ENCODE measurements at places on chromosomes 3 and 15.

DNA sequence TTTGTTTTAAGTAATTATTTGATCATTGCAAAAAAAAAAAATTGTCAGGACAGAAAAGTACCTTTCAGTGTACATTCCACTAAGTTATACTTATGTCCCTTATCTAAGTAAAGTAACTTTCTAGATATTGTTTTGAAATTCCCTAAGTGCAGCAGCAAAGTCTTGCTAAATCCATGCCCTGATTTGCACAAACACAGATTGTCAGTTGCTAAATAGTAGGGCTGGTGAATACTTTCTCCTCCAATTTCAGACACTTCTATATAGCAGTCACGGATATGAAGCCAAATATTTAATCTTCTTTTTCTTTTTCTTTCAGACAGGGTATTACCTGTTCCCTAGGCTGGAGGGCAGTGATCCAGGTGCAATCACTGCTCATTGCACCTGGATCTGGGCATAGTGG is 12.9 kb downstream of the LRRC2 start:
- no peak for DNase-seq

- no peak for DNase-seq
These were observed 12.8 kb upstream of the SHC4 start for GRCh38 chr15:48976444-48977088.

GRCh38 chr15:64430000-64430735 is 30.2 kb upstream of the ZNF609 start:
- DNase-seq, result peak; percentile 19

DNA sequence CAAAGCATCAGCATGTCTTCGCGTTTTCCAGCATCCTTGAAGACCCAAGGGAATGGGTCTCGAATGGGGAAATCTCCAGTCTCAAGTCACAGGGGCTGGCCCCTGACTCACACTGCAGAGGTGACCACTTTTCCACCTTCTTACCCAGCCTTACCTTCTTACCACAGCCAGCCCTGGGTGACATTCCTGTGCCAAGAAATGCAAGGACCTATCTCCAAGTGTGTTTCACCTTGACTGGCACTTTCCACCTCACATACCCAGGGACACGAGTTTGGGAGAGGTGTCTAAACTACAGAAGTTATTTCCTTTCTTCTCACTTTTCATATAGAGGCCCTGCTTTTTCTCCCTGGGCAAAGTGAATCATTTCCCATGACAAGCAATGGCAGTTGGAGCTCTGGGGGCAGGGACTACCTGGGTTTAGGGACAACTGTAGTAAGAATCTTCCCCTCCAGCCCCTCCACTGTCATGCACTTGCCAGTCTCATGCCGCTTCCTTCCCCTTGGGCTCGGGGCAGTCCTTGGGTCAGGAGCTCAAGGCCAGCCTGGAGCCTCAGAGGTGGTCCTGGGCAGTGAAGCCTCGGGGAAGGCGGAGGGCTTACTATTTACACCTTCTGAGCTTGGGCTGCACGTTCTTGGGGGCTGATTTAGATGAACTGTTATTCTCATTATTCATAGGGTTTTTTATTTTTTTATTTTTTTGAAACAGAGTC is 16.8 kb downstream of the PAQR5 start:
- no peak for DNase-seq

- no peak for DNase-seq
These were observed 6.2 kb downstream of the P2RY1 start for GRCh38 chr3:152841131-152841530.

GRCh38 chr15:66786222-66786621 is 84.2 kb downstream of the SMAD6 start:
- DNase-seq, result no peak

- DNase-seq, result no peak
These were observed 146.6 kb downstream of the THSD4 start for GRCh38 chr15:71261909-71262308.

GRCh38 chr3:64803469-64803868 is 115.7 kb upstream of the ADAMTS9 start:
- no peak for DNase-seq

DNA sequence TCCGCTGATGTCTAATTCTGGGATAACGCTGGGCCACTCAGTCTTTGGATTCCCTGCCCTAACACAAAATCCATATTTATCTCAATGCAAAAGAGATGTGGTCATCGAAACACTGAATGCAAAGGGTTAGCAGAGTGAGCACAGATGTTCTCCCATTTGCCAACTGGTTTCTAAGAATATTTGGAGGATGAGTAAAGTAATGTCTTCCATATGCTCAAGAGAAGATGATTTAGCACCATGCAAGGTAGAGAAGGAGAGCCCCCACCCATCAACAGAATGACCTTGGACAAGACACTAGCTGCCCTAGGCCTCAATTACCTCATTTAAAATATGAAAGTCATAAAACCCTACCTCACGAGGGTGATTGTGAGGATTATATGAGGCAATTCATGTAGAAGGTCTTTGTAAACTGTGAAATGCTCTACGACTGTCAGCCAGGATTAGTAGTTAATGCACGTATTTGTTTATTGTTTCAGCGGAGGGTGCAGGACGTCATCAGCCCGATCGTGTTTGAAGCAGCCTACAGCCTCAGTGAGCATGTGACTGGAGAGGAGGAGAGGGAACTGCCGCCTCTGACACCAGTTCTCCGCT is 232.9 kb upstream of the CTDSPL start:
- no peak for DNase-seq

DNA sequence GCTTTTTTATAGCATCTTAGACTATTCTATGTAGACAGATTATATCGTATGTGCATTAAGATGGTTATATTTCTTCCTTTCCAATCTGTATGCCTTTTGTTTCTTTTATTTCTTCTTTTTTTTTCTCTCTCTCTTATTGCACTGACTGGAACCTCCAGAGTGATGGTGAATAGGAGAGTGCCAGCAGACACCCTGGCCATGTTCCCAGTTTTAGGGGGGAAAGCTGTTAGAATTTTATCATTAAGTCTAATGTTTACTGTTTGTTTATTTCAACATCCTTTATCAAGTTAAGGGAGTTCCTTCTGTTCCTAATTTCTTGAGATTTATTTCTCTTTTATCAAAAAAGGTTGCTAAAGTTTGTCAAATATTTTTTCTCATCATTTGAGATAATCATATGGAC is 116.6 kb upstream of the LRTM1 start:
- no peak for DNase-seq

DNA sequence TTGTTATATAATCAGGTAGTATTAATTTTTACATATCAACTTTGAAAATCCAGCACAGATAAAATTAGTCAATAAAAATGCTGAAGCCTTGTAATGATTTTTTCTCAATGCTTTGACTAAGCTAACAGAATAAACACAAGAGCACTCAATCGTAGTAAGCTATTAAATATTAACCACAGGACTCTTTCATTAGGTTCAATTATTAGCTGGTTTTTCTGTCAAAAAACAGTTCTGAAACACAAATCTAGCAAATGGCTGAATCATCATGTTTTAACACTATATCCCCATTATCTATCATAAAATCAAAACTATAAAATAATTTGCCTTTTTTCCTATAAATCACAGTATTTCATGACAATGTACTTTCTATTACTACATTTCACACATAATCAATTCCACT is 69.6 kb downstream of the PLOD2 start:
- DNase-seq, result no peak

GRCh38 chr3:6697722-6698121 is 163.2 kb upstream of the GRM7 start:
- peak; percentile 34 for DNase-seq

DNA sequence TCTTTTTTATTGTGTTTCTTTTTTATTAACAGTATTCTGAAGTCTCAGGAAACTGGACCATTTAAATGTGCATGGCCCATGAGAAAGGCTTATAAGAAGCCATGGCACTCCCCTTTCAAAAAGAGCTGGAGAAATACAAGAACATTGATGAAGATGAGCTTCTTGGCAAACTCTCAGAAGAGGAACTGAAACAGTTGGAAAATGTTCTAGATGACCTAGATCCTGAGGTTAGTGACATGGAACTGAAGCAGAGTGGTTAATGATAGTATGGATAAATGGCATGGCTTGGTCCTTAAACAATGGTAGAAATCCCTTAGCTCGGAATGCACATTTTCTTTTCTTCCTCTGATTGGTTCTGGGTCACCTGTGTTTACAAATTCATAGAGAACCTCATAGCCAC is 14.9 kb downstream of the TMOD2 start:
- no peak for DNase-seq

DNA sequence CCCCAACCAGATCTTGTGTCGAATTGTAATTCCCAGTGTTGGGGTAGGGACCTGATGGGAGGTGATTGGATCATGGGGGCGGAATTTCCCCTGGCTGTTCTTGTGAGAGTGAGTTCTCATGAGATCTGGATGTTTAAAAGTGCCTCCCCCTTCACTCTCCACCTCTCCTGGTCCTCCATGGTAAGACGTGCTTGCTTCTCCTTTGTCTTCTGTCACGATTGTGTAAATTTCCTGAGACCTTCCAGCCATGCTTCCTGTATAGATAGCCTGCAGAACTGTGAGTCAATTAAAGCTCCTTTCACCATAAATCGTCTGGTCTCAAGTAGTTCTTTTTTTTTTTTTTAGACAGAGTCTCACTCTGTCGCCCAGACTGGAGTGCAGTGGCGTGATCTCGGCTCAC is 42.3 kb downstream of the NR1D2 start:
- DNase-seq, result no peak

- DNase-seq, result no peak
These were observed 1.3 kb downstream of the RNU5B-1 start for GRCh38 chr15:65305776-65306175.

GRCh38 chr3:127753338-127753737 is 69.0 kb downstream of the MGLL start:
- DNase-seq, result no peak

- no peak for DNase-seq
These were observed 265.7 kb downstream of the DIPK2A start for GRCh38 chr3:144237351-144237750.

DNA sequence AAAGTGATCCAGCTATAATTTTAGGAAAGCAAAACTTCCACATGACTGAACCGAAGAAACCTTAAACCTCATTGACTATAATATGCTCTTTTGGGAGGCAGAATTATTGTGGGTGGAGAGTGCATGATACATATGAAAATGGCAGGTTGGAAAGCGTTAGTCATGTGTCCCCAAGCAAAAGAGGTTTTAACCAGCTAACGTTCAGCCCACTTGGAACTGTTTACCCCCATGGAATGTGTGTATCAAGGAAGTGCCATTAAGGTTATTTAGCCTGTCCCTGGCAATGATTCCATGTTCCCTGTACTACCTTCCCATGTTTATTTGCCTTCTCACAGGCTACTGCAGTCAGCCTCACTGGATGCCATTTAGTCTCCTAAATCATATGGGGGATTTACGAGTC is 44.1 kb upstream of the LRRC58 start:
- no peak for DNase-seq

DNA sequence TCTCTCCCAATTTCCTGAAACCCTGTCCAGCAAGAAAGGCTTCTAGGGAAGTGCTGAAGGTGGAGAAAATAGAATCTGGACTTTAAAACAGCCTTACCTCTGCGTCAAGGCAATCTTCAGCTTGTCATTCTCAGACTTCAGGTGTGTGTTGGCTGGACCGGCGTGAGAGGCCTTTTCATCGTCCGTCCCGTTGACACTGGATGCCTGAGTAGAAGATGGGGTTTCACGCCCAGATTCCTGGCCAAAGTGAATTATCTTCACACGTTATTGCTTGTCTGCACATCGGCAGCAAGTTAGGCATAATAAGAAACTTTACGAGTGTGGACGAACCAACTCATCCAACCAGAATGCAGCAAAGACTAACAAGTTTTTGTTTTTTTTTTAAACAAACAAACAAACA is 49.5 kb downstream of the WHAMM start:
- DNase-seq, result no peak

- DNase-seq, result no peak
These were observed 32.0 kb upstream of the SEMA6D start for GRCh38 chr15:47685141-47685870.

GRCh38 chr3:101618726-101619125 is 44.7 kb downstream of the PCNP start:
- no peak for DNase-seq

DNA sequence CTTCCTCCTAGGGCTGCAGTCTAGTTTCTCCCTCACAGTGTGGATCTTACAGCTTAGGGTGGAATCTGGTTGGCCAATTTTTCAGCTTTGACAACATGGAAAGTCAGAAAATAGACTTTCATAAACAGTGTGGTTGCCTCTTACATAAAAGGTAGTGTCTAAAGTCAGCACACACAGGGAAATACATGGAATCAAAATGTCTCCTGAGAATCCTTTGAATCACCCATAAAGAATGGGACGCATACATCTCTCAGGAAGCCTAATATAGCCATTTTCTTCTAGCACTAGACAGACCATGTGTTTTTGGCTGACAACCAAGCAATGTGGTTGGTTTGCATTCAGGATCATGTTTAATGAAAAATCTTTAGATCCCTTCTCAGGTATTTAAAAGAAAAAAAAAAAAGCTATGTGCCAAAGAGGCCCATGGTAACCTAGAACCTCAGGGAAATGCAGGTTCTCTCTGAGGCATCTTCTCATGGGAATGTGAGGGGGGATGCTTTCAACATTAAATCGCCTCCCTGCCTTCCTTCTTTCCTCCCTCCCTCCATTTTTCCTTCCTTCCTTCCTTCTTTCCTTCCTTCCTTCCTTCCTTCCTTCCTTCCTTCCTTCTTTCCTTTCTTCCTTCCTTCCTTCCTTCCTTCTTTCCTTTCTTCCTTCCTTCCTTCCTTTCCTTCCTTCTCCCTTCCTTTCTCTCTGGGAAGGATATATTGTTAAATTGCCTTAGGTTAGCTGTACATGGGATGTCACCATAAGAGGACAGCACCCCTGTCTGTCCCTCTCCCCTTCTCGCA is 34.3 kb upstream of the ZBTB38 start:
- no peak for DNase-seq

GRCh38 chr3:35320646-35321407 is 318.5 kb upstream of the ARPP21 start:
- DNase-seq, result no peak
